Fibroblast of the conjunctiva (primary cell): ENCODE measurements at places on chromosomes 2 and 18.

- DNase-seq, result peak; percentile 62
Observed at GRCh38 chr18:49858309-49859020, 45.1 kb upstream of the ACAA2 start.

DNA sequence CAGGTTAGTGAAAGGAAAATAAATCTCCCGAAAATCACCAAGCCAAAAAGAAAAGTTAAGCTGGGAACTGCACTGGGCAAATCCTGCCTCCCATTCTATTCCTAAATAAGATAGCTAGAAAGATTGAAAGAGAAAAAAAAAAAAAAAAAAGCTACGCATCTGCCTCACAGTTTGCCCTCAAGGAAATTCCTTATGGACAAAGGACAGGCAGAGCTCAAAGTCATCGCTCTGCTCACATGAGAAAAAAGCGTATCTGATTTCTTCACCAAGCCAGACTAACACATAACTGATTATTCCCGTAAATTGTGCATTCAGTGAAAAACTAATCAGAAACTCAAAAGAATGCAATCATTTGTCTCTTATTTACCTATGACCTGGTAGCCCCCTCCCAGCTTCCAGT, 50.0 kb downstream of the PUM2 start:
- DNase-seq, result no peak

DNA sequence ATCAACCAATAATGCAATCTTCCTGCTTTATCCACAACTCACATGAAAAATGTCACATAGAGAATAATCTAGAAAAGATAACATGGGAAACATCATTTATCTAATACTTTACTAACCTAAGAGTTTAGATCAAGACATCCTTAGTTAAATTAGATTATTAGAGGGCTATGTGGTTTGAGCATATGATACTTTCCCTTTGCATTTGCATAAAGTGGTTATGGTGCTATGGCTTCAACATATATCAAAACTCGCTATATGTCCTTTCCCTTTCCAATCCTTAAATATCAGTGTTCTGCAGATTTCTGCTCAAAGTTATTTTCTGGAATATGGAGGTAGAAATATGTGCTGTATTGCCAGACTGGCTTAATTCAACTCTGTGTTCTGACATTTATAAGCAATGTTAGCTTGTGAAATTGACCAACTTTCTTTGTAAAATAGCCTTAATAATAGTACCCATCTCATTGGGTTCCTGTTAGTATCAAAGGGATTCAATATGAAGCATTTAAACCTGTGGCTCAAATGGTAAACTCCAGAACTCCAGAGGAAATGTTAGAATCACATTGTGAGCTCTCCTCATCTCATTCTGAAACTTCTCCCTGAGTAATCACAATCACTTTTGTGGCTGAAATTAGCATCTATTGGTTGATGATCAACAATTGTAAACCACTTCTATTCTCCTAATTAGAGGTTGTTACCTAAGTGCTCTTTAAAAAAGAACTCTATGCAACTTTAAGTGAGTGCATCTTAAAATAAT, 1089.9 kb upstream of the SLC39A10 start:
- no peak for DNase-seq

DNA sequence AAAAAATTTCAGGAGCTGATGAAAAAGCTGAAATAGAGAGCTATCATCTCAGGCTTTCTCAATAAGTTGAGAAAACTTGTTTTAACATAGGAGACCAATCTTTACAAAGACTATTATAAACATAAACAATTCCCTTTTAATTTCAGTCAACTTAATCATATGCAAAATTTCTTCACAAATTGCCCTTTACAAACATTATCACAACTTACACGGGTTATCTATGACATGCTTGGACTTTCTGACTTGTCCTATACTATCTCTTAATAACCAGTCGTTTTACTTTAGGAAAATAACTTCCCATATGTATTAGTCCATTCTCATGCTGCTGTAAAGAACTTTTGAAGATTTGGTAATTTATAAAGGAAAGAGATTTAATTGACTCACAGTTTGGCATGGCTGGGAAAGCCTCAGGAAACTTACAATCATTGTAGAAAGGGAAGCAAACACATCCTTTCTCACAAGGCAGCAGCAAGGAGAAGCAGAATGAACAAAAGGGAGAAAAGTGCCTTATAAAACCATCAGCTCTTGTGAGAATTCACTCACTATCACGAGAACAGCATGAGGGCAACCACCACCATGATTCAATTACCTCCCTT, 1583.7 kb upstream of the CELF4 start:
- no peak for DNase-seq

GRCh38 chr18:48975817-48976649, 25.3 kb upstream of the SMAD7 start:
- DNase-seq, result no peak

DNA sequence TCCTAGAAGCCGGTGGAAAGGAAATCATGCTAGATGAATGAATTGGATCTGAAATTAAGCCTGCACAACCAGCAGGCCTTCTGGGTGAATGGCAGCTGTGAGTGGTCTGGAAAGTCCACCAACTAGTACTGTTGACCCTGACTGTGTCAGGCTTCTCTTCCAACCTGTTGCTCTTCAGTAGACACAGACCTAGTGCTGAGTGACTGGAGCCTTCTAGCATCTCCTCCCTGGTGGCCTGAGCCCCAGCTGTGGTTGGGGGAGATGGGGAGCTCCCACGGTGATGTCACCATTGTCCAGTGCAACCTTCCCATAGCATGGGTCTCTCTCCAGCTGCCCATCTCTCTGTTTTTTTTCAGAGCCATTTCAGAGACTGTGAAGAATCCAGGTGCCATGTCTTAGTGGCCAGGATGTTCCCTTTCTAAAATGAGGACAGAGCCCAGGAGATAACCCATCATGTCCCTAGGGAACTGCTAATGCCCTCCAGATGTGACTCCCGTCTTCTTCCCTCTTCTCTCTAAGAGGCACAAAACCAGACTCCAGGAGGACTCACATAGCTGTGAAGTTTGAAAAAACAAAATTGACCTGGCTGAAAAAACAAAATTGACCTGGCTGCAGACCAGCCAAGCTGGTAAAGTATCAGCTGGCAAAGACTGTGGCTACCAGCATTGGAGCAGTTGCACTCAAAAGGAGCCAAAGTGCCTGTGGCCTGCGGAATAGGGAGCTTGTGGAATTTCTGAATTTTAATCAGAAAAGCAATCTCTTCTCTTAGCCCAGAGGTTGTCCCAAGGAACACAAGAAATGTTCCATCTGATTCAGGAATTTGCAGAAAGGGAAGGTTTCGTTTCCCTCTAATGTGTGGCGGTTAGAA, 67.4 kb upstream of the RPL31 start:
- DNase-seq, result no peak

GRCh38 chr2:143357966-143358365, 228.7 kb downstream of the ARHGAP15 start:
- DNase-seq, result no peak

DNA sequence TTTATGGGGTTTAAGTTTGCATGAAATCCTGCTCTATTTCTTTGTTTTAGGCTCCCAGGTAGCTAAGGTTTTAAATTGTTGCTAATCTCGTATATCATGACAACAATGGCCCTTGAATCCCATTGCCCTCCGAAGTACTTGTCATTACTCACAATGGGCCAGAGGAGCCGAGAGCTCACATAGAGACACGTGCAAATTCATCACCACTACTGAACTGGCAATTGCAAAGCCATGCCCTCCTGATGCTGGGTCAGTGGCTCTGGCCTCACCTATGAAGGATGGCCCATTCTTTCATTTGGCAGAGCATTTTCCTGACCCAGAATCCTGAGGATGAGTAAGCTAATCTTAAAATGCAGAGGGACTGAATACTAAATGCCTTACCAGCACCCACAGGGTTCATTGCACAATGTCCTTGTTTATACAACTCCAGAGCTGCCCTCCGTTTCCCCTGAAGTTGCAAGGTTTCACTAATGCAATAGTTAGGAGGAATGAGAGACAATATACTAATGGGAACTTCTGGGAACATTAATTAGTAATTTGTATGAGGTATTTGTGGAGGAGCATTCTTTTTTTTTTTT, 71.6 kb upstream of the GAREM1 start:
- no peak for DNase-seq

GRCh38 chr2:176814740-176815367, 397.7 kb upstream of the HNRNPA3 start:
- DNase-seq, result peak; percentile 5

DNA sequence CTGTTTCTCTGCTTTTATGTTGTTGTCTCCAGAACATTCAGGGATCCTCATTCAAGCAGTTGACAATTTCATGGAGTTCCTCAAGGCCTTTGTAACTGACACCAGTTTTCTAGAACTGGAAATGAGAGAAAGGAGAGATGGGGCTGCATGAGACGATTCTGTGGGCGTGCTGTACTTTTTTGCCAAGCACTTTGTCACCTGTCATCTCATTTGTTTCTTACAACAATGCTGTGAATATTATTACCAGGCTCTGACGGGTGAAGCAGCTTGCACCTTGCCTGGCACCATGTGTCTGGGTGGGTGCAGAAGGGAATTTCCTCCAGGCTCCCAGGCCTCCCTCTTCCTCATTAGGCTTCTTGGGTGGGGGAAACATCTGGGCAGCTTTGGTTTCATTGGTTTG, 22.2 kb upstream of the ATOH8 start:
- DNase-seq, result no peak

- DNase-seq, result no peak
Observed at GRCh38 chr2:9370746-9371145, 52.6 kb downstream of the ITGB1BP1 start.

GRCh38 chr2:221137385-221137784, 434.7 kb downstream of the EPHA4 start:
- no peak for DNase-seq
